ENCODE measurements at places on chromosomes 5 and 9. TPM values are rescaled to one million over a fixed set of nuclear protein-coding genes. Genes with fewer than 3 reads are reported as not detected.
A peak's percentile ranks its signal among the peaks of the same experiment; 100 is the strongest.

DNA sequence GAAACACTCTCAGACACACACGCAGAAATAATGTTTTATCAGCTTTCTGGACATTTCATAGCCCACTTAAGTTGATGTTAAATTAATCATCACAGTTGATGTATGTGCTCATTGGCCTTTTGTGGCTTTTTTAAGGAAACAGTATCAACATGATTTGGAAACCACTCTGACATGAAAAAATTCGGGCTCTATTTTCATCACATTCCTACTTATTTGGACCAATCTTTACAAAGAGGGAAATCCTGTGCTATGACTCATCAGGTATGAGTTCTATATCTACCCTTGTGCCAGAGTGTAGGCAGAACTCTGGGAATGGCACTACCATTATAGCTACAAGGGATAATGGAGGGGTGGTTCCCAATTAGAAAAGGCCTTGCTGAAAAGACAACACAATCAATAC, 388.4 kb upstream of the PTGER4 start:
- H3K4me3 ChIP-seq: no peak overlapping the region
- H3K36me3 ChIP-seq: no peaks in the 10 kb centered on the region
- H3K27ac ChIP-seq: no peak overlapping the region

The IL5 gene
- total RNA-seq: 1.2 TPM

DNA sequence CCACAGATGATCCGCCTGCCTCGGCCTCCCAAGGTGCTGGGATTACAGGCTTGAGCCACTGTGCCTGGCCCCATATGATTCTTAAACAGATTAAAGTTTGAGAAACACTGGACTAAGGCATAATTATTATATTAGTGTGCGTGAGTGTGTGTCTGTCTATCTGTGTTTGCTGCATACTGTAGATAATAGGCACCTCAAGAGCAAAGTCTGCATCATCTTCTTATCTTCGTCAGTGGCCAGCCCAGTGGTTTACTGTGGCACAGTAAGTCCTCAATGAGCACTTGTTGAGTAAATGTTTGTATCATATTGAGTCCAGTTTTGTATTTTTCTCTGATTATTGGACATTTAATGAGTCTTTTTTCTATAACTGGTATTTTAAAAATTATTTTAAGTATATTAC, 81.7 kb downstream of the ITGA1 start:
- H3K4me1 ChIP-seq: no peaks in the 10 kb centered on the region
- no peak for DNase-seq
- H3K4me3 ChIP-seq: no peak overlapping the region
- H3K27ac ChIP-seq: no peak overlapping the region

GRCh38 chr9:112380102-112380824, at the start of gene HSDL2:
Gene HSDL2, plus strand, starts transcription at chr9:112380108. Its CDS starts 56 bp downstream, at chr9:112380164.
- no peaks in the 10 kb centered on the region for H3K27me3 ChIP-seq
- no peaks in the 10 kb centered on the region for H3K36me3 ChIP-seq
- H3K4me3 ChIP-seq: peak within 1 kb of the TSS; percentile 86
- no peak for DNase-seq

- no peaks in the 10 kb centered on the region for H3K27me3 ChIP-seq
- no peaks in the 10 kb centered on the region for H3K4me1 ChIP-seq
- no peak for DNase-seq
- H3K36me3 ChIP-seq: no peaks in the 10 kb centered on the region
- no peak overlapping the region for H3K27ac ChIP-seq
These were observed 33.6 kb upstream of the IRX4 start for GRCh38 chr5:1916041-1917001.

The PCDHB4 gene
- not detected for total RNA-seq

The OGN gene
- 0.10 TPM for total RNA-seq

- H3K4me3 ChIP-seq: no peak overlapping the region
- no peaks in the 10 kb centered on the region for H3K4me1 ChIP-seq
- peaks cover 6% of the 10 kb centered on the region for H3K27me3 ChIP-seq
- no peak for DNase-seq
- no peaks in the 10 kb centered on the region for H3K36me3 ChIP-seq
- H3K27ac ChIP-seq: no peak overlapping the region
These were observed 35.5 kb upstream of the ADAMTSL1 start for GRCh38 chr9:18438300-18438925.

GRCh38 chr5:64532657-64533056, 26.8 kb downstream of the RGS7BP start:
- no peaks in the 10 kb centered on the region for H3K27me3 ChIP-seq
- no peaks in the 10 kb centered on the region for H3K4me1 ChIP-seq

The NUTM2F gene
- not detected for total RNA-seq

GRCh38 chr9:34405719-34406118, 29.0 kb upstream of the MYORG start:
- no peaks in the 10 kb centered on the region for H3K27me3 ChIP-seq
- no peaks in the 10 kb centered on the region for H3K4me1 ChIP-seq
- peaks cover 22% of the 10 kb centered on the region for H3K36me3 ChIP-seq
- H3K4me3 ChIP-seq: no peak overlapping the region

GRCh38 chr9:137544176-137544760, 5.9 kb downstream of the PNPLA7 start:
- H3K27me3 ChIP-seq: peaks cover 2% of the 10 kb centered on the region

The OR1Q1 gene
- not detected for total RNA-seq

All from T-cell (primary cell).